NCI-H146 (cell line): ENCODE measurements at places on chromosomes 13 and 19.
A peak's percentile ranks its signal among the peaks of the same experiment; 100 is the strongest.

GRCh38 chr19:44640518-44640917 lies 3.2 kb upstream of the PVR start:
- no peak for DNase-seq

DNA sequence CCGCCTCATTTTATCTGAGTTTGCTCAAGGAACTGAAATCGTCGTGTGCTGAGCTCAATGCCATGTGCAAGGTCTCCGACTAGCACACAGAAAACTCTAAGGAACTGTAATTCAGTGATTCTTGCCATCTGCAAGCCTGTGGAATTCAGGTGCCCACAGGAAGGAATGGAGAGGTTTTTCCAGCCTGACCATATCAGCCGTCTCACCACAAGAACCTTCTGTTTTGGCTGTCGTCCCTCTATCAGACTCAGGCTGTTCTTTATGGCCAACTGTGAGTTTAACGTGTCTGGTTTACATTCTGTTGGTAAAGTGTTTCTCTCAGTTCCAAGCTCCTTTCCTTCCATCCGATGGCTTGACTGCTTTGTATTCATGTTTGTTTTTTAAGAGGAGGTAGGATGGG lies 293.5 kb downstream of the SPRY2 start:
- no peak for DNase-seq

DNA sequence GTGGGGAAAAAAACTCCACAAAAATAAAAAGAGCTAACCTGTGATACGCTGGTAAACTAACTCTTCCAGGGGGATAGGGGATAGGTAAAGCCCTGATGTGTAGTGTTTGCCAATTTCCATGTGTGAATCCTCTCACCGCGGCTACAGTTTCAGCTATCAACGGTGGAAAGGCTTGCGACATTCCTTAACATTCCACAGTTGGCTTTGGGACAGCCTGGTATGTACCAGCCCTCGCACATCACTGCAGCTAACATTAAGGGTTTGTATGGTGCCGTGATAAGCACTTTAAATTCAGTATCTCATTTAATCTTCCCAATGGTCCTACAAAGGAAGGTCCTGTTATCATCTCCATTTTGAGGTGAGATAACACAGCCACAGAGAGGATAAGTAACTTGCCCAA lies 112.4 kb downstream of the KATNAL1 start:
- DNase-seq: no peak

GRCh38 chr13:112709825-112710783 lies 20.3 kb downstream of the ATP11A start:
- DNase-seq: no peak

GRCh38 chr19:2636897-2637683 lies 65.4 kb downstream of the GNG7 start:
- peak; percentile 8 for DNase-seq

DNA sequence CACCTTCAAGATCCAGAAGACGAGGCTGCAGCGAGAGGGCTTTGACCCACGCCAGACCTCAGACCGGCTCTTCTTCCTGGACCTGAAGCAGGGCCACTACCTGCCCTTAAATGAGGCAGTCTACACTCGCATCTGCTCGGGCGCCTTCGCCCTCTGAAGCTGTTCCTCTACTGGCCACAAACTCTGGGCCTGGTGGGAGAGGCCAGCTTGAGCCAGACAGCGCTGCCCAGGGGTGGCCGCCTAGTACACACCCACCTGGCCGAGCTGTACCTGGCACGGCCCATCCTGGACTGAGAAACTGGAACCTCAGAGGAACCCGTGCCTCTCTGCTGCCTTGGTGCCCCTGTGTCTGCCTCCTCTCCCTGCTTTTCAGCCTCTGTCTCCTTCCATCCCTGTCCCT lies 7.0 kb upstream of the PGLS start:
- DNase-seq: no peak

DNA sequence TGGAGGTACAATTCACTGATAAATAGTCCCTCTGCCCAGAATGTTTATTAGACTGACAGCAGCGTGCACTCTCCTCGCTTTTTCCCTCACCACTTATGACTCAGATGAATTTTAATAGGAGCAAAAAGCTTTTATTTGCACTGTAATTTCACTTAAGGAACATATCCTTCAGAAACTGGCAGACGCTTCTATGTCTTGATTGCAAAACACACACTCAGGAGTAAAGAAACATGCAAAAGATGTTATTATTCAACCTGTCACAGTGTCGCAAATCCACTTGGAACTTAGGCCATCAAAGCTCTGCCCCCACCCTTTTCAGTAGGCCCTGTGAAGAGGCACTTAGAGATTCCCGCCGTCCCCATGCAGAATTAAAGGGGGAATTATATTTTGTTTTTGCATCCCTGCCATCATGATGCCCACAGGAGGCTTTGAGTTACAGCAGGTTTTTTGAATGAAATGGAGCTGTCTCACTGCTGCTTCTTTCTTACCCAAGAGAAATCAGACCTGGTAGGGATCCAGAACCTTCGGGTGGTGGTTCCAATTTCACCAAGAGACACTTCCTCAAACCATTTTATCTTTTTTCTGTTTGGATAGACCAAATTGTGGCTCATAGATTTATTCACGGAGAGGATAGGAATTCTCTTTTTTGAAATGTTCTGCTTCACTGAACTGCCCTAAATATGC lies 74.5 kb downstream of the GGACT start:
- peak; percentile 47 for DNase-seq

- DNase-seq: no peak
These were observed 566 bp downstream of the HMG20B start for GRCh38 chr19:3573162-3573857.

GRCh38 chr13:83007226-83007625 lies 875.0 kb downstream of the SLITRK1 start:
- no peak for DNase-seq

- no peak for DNase-seq
These were observed 2772.2 kb downstream of the PCDH9 start for GRCh38 chr13:64457976-64458375.

DNA sequence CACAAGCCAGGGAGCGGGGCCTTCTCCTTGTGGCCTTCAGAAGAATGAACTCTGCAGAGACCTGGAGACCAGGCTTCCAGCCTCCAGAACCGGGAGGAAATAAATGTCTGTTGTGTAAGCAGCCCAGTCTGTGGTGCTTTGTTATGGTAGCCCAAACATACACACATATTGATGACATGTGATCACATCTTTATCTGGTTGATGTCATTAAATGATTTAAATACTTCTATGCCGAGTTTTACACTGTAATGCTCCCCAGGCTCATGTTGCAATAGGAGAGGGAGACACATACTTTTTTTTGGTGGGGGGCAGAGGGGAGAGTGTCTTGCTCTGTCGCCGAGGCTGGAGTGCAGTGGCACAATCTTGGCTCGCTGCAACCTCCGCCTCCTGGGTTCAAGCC lies 188.0 kb upstream of the IRS2 start:
- DNase-seq: no peak

- DNase-seq: no peak
These were observed 114.0 kb downstream of the STK24 start for GRCh38 chr13:98462946-98463345.

DNA sequence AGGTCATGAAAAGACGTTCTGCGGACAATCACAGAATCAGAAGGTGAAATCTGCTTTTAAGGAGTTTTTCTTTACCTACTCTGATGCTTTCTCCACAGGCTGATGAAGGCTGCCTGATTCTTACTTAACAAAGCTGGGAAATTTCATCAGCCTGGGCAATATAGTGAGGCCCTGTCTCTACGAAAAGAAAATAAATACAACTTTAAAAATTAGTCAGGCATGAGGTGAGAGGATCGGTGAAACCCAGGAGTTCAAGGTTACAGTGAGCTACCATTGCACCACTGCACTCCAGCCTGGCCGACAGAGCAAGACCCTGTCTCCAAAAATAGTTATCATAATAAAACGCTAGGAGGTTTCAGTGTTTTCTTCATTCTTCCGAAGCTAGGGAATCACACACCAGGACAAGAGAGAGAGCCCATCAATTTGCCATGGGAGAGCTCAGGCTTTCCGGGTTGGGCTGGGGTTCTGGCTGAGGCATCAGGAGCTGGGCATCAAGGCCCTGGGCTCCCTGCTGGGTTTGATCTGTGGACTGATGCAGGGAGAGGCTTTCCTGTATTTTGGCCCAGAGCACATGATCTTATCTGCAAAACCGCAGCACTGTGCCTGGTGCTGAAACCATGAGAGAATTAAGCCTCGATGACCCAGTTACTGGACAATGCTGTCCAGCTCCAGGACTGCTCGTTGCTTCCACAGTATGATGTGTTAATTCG lies 25.1 kb upstream of the CEBPG start:
- no peak for DNase-seq

DNA sequence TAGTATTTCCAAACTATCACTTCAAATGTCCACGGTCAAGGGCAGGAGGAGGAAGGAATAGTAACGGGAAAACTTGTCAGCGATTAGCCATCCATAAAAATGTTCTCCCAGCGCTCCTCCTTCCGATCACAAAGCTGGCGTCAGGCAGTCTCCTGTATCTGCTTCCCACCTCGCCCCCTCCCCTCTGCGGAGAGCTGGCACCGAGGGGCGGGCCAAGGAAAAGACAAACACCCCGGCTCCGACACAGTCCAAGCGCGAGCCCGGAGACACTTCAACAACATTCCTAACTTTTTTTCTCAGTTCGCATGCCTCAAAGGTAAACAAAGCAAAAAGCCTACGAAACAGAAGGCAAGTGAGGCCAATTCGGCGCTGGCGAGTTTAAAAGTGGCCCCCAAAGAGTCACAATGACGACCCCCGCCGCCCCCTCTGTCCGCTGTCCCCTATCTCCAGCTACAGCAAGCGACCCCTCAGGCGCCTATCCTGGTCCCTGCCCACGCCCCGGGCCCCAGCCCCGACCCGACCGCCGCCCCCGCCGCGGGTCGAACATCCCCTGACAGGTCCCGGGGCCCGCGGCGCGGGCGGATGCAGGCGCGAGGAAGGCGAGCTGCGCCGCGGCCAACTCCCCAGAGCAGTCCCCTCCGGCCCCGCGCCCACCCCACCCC lies 736 bp downstream of the SMAD9 start:
- peak; percentile 80 for DNase-seq

- DNase-seq: no peak
These were observed 254.6 kb downstream of the SPRY2 start for GRCh38 chr13:80086304-80086721.

DNA sequence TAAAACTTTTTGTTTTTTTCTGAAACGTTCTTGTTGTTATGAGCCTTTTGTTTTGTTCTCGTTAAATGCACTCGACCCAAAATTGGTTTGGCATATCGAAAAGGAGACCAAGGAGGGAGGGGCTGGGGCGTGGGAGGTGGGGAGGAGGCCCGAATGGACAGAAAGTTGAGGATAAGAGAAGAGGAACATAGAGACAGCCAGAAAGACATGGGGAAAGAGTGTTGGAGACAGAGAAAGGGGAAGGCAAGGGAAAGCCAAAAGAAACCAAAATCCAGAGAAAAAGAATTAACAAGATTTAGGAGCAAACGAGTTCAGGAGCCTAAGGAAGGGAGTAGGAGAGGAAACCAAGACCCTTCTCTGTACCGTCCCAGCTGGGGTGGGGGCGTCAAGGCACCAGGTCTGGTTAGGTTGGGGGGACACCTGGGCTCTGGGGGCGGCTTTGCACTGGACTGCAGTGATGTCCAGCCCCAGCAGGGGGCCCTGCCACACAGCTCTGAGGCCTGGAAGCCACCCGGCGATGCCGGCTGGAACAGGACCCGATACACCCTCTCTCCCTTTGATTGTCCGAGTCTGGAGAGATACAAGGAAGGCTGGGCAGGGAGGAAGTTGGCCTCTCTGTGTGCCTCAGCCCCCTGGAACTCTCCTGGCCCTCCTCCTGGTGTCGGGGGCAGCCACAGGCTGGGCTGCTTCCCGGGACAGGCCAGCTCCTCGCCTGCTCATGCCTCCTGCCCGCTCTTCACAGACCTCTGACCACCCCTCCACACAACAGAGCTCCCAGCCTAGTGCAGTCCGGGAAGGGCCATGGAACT lies 11.6 kb upstream of the ASF1B start:
- peak; percentile 61 for DNase-seq

DNA sequence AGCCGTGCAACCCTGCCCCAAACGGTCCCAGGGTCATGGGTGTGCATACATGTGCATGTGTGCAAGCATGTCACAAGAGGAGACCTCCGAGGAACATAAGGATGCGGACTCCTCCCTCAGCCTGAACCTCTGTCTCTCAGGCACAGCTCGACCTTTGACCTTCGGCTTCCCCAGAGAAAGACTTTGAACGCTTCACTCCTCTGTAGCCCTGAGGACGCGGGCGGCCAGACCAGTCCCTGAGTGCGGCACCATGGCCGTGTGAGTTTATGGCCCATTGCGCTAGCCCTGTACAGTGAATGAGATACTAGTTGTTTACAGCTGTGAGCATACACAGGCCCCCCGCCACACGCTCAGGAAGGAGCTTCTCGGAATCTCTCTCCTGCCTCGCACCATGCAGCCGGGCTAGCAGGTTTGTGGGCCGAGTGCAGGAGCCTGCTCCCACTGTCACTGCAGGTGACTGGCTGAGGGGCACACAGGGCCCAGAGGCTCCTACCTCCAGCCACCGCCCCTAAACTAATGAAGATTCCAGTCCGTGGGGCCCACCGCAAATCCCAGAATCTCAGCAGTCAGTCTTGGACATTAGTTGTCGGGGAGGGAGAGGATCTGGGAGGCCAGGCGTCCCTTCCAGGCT lies 10.8 kb downstream of the RASA3 start:
- no peak for DNase-seq

DNA sequence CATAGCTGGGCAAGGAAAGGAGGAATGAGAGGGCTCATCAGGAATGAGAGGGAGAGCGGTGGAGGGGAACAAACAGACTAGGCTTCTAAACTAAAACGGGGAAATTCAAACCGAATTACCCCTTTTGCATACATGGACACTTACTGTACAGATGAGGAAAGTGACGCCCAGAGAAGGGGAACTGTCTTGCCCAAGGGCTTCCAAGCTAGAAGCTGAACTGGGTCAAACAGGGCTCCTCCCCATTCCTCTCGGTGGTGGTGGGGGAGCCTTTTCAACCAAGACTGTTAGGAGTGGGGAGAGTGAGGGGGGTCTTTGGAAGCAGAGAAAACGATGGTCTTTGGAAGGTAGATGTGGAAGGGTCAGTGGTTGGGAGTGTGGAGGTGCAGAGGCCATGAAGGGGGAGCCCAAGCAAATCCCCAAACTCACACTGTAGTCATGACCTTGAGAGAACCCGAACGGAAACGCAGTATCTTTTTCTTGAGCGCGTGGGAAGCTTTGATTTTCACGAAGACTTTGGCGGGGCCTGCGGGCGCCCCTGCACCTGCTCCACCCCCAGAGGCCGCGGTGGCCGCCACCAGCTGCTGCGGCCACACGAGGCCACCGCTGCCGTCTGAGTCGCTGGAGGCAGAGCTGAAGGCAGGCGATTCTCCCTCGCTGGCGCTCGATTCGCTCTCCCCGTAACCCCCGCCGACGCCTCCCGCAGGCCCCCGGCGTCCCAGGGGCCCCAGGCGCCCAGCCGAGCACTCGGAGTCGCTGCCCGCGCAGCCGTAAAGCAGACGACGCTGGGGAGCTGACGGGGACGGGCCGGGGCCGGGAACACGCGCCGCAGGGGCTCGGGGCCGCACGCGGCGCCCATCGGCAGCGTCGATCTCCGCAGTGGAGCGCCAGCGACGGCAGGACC lies 12.3 kb upstream of the GNG8 start:
- DNase-seq: no peak
